ENCODE measurements at places on chromosomes 6 and 20. TPM values are rescaled to one million over a fixed set of nuclear protein-coding genes. Genes with fewer than 3 reads are reported as not detected.

RAET1G gene
- not detected for total RNA-seq

PTCRA gene
- not detected for total RNA-seq

DNA sequence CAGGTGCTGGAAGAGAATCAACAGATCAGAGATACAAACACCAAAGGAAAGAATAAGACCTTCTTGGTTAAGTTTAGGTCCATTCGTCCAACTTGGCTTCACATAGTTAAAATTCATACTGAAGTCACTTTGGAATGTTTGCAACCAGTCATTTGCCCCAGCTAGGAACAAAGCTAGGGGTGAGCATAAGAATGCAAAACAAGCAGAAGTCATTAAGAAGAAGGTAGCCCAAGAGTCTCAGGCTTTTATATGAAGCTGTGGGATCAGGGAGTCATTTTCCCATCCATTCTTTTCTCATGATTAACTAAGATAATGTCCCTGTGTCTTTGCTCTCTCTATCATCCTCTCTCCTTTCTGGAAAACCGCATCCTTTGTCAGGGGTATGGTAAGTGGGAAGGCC is 51.5 kb upstream of the TMEM170B start:
- DNase-seq = no peak

HNF4A gene
- 189 TPM for total RNA-seq

GRM4 gene
- not detected for total RNA-seq

MMUT gene
- 64.0 TPM for total RNA-seq

GRCh38 chr6:162576016-162576415 is 151.6 kb downstream of the PRKN start:
- no peak for DNase-seq

GRCh38 chr6:129490521-129491255 is 219.3 kb downstream of the ARHGAP18 start:
- no peak for DNase-seq

GRCh38 chr6:87356181-87356580 is 11.6 kb downstream of the C6orf163 start:
- DNase-seq = no peak

CFB gene
- total RNA-seq = 1,916 TPM

GSTA3 gene
- total RNA-seq = not detected

DNA sequence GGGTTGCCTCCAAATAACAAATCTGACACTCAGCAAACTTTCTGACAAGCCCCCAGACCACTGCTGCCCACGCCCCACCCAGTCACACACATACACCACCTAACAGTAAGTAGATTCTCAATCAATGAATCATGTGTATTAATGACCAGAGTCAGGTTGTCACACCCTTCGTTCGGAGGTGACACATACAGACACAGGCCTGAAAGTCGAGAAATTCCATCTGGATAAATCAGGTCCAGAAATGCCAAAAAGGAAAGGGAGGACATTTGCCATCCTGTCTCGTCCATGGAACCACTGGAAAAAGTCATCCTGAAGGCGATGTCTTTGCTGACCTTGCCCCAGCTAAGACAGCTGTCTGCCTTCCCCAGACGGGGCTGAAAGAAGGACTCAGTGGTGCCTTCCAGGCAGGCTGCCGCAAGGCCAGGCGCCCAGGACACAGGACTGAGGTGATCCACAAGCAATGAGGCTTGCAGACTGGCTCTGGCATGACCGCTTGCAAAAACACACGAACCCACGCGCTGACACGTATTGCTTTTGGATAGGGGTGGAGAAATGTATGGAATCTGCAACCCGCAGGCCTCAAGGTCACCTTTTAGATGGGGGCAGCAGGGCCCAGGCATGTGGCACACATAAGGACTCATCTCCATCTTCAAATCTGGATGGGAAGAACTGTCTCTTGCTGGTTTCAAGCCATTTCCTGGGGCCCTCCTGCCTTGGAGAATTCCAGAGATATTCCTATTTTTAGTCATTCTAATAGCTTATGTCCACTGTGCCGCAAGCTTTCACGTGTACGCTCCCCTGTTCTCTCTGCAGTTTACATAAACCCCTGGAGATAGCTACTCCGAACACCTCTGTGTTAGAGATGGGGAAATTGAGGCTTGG is 9.0 kb downstream of the NFATC2 start:
- no peak for DNase-seq

- DNase-seq = no peak
These were observed 40.9 kb downstream of the LY86 start for GRCh38 chr6:6629402-6629801.

PRKN gene
- total RNA-seq = 1.2 TPM

DNA sequence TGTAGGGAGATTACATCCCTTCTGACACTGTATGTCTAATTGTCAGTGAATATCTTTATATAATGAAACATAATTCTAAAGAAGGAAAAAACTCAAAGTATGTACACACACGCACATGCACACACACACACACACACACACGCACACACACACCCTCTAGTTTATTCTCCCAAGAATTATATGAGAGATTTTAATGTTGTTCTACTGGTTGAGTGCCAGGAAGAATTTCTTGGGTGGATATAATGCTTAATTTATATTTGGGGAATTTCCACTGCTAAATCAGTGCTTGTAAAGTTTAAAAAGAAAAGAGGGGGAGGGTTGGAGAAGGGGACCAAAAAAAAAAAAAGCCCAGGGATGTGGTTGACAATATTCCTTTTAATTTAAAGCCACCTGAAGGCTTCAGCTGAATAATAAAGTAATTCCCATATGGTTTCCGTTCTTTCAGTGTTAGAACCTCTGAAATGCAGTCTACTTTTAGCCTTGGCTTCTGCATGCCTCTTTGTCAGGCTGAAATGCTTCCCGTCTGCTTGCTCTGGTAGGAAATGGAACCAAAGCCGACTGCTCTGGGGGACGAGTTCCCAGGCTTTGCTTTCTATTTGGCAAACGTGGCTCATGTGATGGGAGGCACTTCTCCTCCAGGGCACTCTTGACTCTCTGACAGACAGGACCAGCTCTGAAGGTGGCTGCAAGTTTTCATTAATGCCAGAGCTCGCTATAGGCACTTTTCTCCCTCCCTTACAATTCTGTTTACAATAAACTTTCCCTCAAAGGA is 225.4 kb downstream of the PRL start:
- DNase-seq = no peak

DNA sequence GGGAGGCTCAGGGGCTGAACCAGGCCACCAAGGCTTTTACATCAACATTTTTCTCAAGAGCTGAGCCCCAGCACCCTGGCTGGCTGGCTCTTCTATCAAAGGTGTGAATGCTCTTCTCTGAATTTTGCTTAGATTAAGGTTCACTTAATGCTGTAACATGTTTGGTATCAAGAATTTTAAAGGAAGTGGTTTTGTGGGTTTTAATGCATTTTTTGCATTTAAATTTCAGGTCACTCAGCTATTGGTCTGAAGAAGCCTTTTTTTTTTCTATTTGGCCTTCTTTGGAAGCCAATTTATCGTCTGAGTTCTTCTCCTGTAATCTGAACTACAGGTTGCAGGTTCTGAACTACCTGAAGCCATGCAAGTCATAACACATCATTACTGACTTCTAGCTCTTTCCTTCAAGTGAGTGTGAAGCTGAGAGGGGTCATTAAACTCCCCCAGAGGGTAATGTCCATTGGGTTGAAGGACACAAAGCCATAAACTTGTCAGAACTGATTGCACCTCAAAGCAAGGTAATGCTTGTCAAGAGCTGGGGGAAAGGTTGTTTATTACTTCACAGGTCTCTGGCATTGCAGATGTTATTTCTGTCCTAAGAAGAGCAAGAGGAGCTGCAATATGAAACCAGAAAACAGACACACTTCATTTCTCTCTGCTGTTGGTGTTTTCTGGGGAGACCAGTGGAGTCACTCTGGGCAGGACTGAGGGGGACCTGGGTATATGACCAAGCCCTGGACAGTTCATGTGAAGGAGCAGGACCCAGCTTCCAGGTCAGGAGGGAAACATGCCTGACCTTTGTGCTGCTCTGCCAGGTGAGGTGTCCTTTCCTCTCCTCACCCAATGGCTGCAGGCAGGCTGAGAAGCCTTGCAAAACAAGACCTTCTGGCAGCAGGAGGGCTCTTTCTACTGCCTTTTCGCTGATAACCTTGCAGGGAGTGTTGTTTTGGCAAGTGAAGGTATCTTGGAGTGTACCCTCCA is 26.1 kb upstream of the NEDD9 start:
- no peak for DNase-seq

GRCh38 chr6:81241126-81242041 is 511.1 kb downstream of the TENT5A start:
- no peak for DNase-seq

ARFGEF3 gene
- total RNA-seq = 0.18 TPM

- no peak for DNase-seq
These were observed 573.6 kb downstream of the PRKN start for GRCh38 chr6:162154001-162154400.

DNA sequence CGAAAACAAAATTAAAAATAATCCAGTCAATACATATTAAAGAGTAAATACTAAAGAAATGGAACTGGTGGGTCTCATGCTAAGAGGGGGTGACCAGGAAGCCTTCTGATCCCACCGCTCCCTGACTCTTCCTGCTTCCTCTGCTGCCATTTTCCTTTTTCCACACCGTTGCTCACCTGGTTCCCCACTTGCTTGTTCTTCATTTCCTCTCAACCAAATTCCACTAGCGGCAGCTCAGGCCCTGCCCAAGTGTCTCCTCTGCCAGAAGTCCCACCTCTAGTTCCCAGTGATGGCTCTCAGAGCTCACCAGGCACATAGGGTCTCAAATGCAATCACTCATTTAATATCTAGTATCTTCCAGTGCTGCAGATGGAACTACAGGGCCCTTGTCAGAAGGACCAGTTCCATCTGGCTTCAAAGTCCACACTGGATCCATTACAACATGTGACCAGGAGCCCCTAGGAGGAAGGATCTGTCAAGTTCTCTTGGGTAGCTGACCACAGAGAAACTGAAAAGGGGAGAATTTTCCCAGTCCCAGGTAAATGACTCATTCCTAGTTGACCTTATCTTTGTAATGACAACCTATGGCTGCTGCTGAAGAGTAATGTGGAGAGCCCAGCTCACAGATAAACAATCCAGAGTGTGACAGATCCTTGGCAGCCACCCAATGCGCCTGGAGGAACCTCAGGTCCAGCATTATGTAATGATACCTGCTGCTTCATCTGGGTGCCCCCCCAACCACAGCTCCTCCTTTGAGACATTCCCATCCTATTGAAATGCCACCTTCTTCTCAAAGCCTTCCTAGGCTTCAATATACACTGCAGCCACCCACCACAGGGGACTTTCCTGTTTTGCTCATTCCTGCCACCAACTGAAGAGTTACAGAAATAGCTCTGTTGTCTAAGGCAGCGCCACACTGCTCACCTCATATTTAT is 38.2 kb downstream of the ELMO2 start:
- no peak for DNase-seq

GRCh38 chr6:20729086-20729485 is 194.8 kb downstream of the CDKAL1 start:
- no peak for DNase-seq

PI16 gene
- not detected for total RNA-seq

GRCh38 chr20:51469578-51470498 is 72.7 kb downstream of the NFATC2 start:
- no peak for DNase-seq

DNA sequence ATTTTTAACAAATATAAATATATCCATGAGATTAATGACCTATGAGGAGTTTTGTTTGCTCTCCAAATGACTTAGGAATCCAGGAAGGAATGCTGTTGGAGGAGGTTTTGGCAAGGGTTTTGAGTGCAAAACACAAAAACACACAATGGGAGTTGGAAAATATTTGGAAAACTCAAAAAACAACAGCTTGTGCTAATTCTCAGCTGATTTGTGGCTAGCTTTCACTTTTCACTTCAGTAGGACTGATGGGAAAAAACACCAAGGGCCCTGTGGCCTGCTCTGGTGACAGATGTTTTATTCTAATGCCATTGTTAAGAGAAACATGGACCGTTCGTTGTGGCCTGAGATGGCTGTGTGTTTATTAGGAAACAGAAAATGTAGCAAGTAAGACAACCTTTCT is 113.9 kb downstream of the ALDH8A1 start:
- no peak for DNase-seq

LEMD2 gene
- total RNA-seq = 20.2 TPM

DNA sequence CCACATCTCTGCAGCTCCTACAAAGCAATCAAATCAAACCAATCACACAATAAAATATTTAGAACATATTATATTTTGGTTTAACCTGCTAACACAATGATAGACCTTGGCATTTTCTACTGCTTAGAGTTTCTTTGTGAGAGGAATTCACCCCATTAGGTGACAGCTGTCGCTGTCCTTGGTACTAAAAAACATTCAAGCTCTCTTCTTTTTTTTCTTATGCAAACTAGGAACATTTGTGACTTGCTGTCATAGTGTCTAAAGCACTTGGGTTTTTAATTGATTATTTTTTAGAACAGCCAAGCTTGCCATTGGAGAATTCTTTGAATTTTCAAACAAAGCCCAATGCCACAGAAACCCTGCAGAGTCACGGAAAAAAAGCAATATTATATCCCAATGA is 46.4 kb downstream of the CNR1 start:
- no peak for DNase-seq

- no peak for DNase-seq
These were observed 3.1 kb downstream of the RSPH3 start for GRCh38 chr6:158996856-158997255.

IP6K3 gene
- total RNA-seq = 4.1 TPM

- no peak for DNase-seq
These were observed 394.5 kb downstream of the PTPRT start for GRCh38 chr20:42795111-42795695.

CYP24A1 gene
- not detected for total RNA-seq

TGM2 gene
- total RNA-seq = 193 TPM

TRAPPC3L gene
- not detected for total RNA-seq

MUC21 gene
- total RNA-seq = not detected

- no peak for DNase-seq
These were observed 162.8 kb downstream of the PHF3 start for GRCh38 chr6:63798378-63798777.

GRCh38 chr6:31585491-31585890 is 586 bp upstream of the LST1 start:
- no peak for DNase-seq

DNA sequence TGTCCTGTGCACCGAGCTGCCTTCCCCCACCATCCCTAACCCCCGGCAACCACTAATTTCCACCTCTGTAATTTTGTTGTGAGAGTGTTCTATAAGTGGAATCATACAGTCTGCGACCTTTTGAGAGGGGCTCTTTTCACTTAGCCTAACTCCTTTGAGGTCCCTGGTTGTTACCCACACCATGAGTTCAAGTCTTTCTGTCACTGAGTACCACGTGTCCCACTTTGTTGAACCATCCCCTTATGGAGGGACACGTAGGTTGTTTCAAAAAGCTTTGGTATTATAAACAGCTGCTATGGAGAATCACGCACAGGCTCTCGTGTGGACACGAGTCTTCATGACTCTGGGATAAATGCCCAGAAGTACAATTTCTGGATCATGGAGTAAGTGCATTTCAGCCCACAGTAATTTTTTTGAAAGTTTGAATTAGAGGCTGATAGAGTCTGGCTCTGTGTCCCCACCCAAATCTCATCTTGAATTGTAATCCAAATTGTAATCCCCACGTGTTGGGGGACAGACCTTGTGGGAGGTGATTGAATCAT is 9.5 kb downstream of the FAM209B start:
- DNase-seq = no peak

L3MBTL3 gene
- 5.5 TPM for total RNA-seq

DNA sequence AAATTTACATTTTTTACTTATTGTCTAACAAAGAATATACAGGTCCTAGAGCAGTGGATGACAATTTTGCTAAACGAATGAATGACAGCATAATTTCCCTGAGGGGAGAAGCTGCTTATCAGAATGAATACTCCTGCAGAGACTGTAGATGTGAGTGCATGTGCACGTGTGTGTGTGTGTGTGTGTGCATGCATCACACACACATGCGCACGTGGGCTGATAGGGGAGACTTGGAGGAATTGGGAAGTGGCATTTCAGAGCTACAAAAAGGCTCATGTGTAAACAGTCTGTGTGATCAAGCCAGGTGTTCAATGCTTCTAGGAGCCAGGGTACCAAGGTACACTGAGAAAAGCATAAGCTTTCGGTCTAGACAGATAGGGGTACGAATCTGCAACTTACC is 93.5 kb upstream of the SASH1 start:
- DNase-seq = no peak
